Stimulated activated CD4-positive, alpha-beta T cell treated with anti-CD3 and anti-CD28 coated beads, Interleukin-4, amount 100 ng/mL, for 24 hours (primary cell): ENCODE measurements at places on chromosomes 1 and 21.

GRCh38 chr1:25993197-25993951 lies 4.5 kb downstream of the PAFAH2 start:
- no peak for DNase-seq

GRCh38 chr1:230243146-230243545 lies 176.1 kb downstream of the GALNT2 start:
- no peak for DNase-seq

DNA sequence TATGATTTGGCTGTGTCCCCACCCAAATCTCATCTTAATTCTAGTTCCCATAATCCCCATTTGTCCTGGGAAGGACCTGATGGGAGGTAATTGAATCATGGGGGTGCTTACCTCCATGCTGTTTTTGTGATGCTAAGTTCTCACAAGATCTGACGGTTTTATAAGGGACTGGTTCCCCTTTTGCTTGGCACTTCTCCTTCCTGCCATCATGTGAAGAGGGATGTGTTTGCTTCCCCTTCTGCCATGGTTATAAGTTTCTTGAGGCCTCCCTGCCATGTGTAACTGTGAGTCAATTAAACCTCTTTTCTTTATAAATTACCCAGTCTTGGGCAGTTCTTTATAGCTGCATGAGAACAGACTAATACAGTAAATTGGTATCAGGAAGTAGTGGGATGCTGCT lies 114.1 kb downstream of the ZNF648 start:
- DNase-seq: no peak

DNA sequence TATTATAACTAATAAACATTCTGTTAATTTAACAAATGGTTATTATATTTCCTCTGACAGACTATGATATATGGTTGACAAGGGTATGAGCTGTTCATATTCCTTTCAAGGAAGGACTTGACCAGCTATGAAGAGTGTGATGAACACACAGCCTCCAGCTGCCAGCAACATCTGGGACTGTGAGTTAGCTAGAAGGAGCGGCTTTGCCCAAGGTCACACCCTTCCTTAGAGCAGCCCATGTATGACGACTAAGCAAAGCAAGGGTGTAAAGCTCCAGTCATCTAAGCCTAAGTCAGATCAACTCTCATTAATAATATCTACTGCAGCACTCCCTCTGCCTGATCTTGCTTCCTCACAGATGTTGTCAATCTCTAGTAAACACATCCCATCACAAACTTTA lies 355.4 kb downstream of the PLPP3 start:
- no peak for DNase-seq

DNA sequence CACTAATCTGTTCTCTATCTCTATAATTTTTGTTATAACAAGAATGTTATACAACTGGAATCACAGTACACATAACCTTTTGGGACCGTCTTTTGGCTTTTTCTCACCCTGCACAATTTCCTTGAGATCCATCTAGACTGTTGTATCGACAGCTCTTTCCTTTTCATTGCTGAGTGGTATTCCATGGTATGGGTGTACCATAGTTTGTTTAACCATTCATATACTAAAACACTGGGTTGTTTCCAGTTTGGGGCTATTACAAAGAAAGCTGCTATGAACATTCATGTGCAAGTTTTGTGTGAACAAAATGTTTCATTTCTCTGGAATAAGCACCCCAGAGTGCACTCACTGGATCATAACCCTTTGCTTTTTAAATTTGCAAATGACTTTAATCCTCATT lies 15.4 kb upstream of the HCRTR1 start:
- no peak for DNase-seq

DNA sequence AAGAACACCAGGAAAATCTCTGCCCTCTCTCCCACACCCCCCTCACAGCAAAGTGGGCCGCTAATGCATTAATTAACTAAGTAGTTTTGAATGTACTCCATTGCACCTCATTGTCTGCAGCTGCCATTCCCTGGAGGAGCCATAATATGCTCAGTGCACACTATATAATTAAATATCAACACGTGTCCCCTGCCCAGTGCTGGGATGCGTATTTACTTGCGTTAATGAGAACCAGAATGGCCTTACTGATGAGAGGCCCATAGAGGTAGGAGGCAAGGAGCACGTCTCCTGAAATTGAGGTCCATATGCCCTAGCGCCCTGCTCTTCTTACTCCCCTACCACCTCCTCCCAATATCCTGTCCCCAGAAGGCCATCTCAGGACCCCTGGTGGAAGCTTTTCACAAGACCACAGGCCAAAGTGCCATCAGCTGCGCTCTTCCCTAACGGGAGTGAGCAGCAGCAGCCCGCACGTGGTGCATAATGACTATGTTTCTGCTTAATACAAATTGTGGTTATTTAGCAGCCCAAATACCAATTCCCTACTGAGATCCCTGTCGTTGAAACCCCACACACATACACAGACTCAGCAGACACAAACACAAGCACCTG lies 76.8 kb downstream of the PLXNA2 start:
- no peak for DNase-seq

GRCh38 chr1:27968692-27969091 lies 8.9 kb downstream of the XKR8 start:
- DNase-seq: no peak
